ENCODE measurements at places on chromosomes 11 and 22. TPM values are rescaled to one million over a fixed set of nuclear protein-coding genes. Genes with fewer than 3 reads are reported as not detected.
A peak's percentile ranks its signal among the peaks of the same experiment; 100 is the strongest.

GRCh38 chr11:88523386-88524071 lies 186.0 kb upstream of the CTSC start:
- DNase-seq: no peak

GSTT2B gene
- 25.9 TPM for total RNA-seq

GRCh38 chr22:35357883-35358621 lies 22.8 kb upstream of the HMOX1 start:
- DNase-seq: no peak

CALCB gene
- not detected for total RNA-seq

- DNase-seq: no peak
These were observed 1.3 kb downstream of the RBM4B start for GRCh38 chr11:66676282-66676919.

SERGEF gene
- total RNA-seq: 29.8 TPM

DNA sequence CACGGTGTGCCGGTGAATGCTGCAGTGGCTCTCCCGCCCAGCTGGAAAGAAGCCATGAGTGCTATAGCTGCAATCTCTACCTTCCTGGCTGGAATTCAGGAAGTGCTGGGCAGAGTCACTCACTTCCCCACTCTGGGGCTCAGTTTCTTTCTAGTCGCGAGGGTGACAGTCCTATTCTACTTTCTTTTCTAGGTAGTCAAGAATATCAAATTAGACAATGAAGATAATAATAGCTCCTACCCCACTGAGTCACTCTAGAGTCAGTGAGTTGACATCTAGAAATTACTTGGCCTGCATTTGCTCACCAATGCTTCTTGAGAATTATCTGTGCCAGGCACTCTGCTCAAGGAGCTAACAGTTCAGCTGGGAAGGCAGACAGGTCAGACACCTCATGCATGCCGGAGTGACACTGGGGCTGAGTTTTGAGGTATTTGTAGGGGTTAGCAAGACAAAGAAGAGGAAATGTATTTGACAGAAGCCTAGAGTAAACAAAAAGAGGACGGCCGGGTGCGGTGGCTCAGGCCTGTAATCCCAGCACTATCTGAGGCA lies 3.2 kb downstream of the CENPM start:
- DNase-seq: no peak

GRCh38 chr22:17191163-17191784 lies 28.0 kb downstream of the ADA2 start:
- peak; percentile 36 for DNase-seq

GRCh38 chr11:66768088-66768521 lies 39.1 kb upstream of the SPTBN2 start:
- DNase-seq: no peak

CARD18 gene
- not detected for total RNA-seq

DNA sequence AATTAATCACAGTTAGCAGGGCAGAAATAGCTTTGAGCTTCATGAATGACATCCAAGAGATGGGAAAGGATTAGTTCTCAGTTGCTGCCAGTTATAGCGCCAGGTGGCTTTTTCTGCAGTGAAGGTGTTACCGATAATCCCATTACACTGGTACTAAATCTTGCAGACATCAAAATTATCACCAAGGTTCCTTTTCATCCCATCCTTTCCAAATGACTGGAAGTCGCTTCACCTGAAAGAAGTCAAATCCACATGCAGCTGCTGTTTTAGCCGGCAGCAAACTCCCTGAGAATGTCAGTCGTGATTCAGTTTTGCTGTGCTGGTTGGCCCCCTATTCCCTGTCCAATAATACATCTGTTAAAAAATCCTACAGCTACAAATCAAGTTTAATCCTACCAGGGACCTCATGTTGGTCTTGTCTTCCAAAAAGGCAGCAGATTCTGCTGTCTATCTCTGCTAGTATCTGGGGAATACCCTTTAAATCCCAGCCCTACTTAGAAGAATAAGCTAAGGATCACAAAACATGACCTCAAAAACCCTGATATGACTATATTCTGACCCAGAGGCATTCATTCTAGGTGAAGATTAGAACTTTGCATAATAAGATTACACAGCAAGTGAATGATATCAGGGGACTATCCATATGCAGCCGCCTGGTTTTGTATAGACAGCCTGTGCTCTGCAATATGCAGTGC lies 31.7 kb downstream of the IMMP1L start:
- no peak for DNase-seq

Measured in cardiac muscle cell (in vitro differentiated cells and primary cell).